HFFc6 (cell line): ENCODE measurements at places on chromosomes 1 and 21. TPM values are rescaled to one million over a fixed set of nuclear protein-coding genes. Genes with fewer than 3 reads are reported as not detected.

The E2F2 gene
- 0.70 and 2.1 TPM in 2 replicates for total RNA-seq

The UQCRHL gene
- total RNA-seq, result 1.3 to 1.7 TPM (median 1.6 TPM) in 3 replicates

The OR1C1 gene
- total RNA-seq, result not detected in 3 replicates

The ETV3L gene
- not detected in 3 replicates for total RNA-seq
